Renal cortical epithelial cell (primary cell): ENCODE measurements at places on chromosomes 7 and 10. TPM values are rescaled to one million over a fixed set of nuclear protein-coding genes. Genes with fewer than 3 reads are reported as not detected.

DNA sequence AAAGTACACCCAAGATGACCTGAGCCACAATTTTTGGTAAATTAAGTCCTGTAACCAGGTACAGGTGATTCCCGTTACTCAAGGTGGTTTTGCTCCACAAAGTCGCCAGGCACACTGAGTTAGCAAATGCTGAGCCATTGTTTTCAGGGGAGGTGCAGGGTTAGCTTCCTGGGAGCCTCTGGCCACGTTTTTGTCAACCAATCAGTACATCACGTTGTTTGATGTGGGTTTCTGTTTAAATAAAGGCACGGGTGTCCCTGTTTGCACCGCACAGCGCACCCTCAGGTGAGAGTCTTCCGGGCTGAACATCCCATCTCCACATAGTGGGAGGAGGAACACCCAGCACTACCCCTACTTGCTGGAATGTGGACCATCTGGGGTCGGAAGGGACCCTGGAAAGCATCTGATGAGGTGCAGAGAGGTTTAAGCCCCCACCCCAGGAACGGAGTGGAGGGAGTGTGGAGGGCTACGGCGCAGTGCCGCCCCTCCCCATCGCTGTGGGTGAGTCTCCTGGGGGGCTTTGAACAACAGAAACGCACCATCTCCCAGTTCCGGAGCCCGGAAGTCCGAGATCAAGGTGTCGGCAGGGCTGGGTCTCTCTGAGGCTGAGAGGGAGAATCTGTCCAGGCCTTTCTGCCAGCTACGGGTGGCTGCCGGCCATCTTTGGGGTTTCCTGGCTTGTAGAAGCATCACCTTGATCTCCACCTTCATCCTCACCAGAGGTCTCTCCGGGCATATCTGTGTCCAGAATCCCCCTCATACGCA is 42.5 kb downstream of the PRKAG2 start:
- DNase-seq = no peak

DNA sequence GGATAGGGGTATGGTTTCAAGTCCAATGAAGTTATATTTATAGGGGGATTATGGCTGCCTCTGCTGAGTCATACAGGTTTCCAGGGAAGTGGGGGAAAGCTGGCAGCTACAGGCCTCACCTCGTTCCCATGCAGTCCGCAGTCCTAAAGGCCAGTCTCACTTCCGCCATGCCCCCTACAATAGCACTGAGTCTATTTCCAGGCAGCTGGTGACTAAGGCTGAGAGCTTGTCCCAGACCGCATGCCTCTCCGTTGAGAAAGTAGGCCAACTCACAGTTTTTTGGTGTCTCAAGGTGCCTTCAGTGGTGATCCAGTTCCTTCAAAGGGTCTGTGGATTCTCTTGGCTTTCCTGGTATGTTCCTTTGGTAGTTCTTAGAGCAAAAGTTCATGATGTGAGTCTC is 203.9 kb upstream of the GLI3 start:
- no peak for DNase-seq

- DNase-seq = no peak
These were observed 177.6 kb downstream of the REEP3 start for GRCh38 chr10:63698787-63699150.

DNA sequence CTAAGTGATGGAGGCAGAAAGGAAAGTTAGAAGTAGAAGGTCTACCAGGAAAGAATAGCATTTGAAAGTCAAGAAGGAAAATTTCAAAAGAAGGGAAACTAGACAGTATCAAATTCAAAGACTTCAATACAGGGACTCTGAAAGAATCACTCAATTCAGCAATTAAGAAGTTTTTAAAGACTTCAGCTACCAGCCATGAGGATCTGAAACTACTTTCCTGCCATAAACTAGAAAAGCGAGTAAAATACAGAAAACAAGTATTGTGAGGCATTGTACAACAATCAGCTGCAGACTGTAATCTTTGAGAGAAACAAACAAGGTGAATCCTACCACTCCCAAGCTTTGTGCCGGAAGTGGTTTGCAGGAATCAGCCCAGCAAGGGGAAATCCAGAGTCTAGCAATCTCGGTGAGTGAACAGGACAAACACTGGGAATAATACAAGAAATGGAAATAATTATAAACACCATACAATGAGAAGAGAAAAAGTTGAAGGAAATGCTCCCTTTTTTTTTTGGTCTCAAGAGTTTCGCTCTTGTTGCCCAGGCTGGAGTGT is 62.4 kb downstream of the ARHGAP12 start:
- peak; percentile 53 for DNase-seq

GRCh38 chr7:108413782-108414492 is 42.3 kb downstream of the NRCAM start:
- peak; percentile 73 for DNase-seq

GRCh38 chr7:44277851-44278250 is 47.5 kb downstream of the CAMK2B start:
- DNase-seq = peak; percentile 6

GRCh38 chr7:31883761-31884164 is 186.4 kb downstream of the PDE1C start:
- peak; percentile 48 for DNase-seq

GRCh38 chr7:41592236-41592635 is 110.7 kb downstream of the INHBA start:
- no peak for DNase-seq

GRCh38 chr10:100419911-100420449 is 42.8 kb upstream of the WNT8B start:
- DNase-seq = no peak

DNA sequence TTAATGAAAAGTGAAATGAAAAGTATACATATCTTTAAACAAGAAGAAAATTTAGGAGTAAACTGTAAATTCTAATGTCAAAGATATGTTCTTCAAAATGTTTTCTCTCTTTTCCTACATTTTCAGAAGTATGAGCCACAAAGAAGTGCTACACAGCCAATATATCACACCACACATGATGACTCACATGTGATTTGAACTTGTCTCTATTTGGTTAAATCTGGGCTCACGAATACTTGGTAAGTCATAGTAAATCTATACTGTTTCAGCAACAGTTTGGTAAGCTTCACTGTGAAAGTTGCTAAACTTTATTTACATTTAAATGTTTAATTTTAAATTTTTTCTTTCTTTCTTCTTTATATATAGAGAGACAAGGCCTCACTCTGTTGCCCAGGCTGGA is 380.6 kb upstream of the IGFBP3 start:
- peak; percentile 7 for DNase-seq

- DNase-seq = no peak
These were observed 3.0 kb upstream of the TMEM184A start for GRCh38 chr7:1558841-1559625.

GRCh38 chr10:30579574-30579973 is 50.0 kb downstream of the LYZL2 start:
- no peak for DNase-seq

DNA sequence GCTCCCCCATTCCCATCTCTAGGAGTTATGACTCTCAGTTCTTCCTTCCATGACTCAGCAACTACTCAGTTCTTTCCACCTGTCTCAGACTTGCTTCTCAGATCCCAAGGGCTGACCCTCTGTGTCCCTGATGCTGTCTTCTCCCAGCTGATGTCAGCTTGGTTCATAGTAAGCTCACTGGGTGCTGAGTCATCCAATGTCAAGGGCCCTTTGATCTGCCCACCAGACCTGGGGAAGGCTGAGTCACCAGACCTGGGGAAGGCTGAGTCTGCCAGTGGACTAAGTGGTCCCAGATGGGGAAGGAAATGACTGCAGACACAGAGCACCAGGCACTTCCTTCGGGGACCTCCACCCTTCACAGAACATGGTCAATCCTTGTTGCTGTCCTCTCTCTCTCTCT is 76.1 kb upstream of the ZEB1 start:
- peak; percentile 93 for DNase-seq

DNA sequence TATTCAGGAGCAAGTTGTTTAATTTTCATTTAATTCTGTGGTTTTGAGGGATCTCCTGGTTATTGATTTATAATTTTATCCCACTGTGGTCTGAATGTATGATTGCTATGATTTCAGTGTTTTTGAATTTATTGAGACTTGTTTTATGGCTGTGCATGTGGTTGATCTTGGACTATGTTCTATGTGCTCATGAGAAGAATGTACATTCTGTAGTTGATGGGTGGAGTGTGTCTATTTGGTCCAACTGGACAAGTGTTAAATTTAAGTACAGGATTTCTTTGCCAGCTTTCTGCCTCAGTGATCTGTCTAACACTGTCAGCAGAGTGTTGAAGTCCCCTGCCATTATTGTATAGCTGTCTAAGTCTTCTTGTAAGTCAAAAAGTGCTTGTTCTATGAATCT is 34.8 kb upstream of the KIF5B start:
- DNase-seq = no peak

DNA sequence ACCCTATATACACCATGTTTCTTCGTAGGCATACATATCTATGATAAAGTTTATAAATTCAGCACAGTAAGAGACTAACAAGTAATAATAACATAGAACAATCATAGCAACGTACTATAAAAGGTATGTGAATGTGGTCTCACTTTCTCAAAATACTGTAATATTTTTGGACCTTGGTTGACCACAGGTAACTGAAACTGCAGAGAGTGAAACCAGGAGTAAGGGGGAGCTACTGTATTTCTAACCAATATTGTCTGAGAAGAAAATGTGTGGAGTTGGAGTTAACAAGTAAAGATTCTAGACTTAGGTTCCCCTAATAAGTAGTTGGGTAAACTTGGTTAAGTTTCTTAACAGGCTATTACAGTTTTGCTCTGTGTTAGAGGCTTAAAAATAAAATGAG is 72.1 kb downstream of the GNAI1 start:
- no peak for DNase-seq

GRCh38 chr10:5525561-5526341 is 990 bp downstream of the CALML3 start:
- DNase-seq = peak; percentile 82

GRCh38 chr7:140261522-140261921 is 84.7 kb upstream of the KDM7A start:
- peak; percentile 29 for DNase-seq

- no peak for DNase-seq
These were observed 29.6 kb upstream of the ICA1 start for GRCh38 chr7:8291397-8292141.

DNA sequence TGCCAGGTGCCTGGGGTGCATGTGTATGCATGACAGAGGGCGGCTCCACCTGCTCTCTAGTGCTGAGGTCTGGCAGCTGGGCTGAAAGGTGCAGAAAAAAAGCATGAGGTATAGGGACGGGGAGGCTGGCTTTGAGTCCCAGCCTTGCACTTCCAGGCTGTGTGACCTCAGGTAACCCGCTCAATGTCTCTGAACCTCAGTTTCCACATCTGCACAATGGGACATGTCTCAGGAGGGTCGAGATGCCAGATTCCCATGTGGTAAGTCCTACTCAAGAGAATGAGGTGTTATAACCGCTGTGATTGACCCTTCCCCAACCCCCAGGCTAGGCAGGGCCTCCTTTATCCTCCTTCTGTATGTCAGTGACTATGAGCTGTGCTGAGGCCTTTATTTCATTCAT is 48.8 kb downstream of the ARHGAP22 start:
- no peak for DNase-seq

GRCh38 chr10:125982260-125982948 is 86.0 kb downstream of the FANK1 start:
- DNase-seq = peak; percentile 77

DNA sequence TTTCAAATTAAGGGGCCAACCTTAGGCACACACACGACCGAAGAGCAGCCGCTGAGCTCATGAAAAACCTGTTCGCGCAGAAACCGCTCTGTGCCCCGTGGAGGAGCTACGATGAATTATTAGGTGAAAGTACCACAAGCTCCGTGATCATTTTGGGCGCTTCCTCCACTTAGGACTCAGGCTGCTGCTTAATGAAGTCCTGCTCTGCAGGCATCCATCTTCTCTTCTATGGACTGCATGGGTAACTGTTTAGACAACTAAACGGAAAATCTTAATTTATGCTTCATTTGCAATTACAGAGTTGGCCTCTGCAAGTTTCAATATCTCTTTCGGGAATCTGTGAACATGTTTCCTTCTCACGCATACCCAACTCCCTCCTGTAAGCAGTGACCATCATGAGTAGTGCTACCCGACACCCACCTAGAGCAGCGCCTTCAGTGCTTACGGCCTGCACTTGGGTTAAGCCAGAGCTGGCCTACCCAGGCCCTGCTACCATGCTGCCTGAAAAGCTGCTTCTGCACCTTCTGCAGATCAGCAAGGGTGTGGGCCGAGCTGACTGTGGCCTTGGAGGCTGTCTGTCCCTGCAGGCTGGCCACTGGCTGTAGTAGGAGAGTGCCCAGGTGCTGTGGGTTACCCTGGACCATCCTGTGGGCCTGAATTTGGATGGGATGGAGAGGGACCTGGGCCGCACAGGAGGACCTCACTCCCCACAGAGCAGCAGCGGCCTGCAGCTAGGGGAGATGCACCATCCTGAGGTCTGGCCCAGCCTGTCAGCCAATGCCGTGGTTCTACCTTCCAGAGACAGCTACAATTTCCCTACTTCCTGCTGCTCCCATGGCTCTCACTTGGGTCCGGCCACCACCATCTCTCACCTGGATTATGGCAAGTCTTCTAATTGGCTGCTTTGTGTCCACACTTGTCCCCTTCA is 36.0 kb downstream of the GNA12 start:
- DNase-seq = no peak

DNA sequence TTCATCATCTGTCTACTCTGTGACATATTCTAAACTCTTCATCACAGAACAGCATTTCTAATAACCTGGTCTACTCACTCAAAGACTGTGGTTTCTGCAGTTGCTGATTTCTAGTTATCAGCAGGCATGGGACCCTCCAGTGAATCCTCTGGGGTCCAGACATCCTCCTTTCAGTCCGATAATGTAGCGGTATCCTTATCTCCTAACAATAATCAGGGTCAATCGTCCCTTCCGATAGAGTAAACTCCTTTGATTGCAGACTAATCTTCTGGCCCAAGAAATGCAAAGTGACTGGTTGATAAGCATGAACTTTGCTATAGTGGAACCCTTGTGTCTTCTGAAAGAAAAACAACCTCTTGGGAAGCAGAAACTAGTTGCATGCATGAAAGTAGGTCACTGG is 1209.8 kb upstream of the CELF2 start:
- DNase-seq = no peak

DNA sequence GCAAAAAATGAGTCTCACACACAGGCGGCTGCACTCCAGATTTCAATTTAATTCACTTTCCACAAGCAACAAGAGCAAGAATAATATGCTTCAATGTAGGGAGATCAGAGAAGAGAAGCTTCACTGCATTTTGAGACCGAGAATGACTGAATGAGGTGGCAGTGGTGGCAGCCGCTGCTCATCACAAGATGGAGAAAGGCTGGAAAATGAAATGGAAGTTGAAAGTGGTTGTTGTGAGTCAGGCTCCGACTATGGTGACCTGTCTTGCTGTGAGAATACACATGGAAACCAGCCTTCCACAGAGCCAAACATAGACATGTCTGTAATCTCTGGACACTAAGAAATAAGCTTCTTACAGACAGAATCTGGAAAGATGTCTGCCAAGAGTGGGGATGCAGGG is 499.6 kb upstream of the LRRN3 start:
- no peak for DNase-seq

GRCh38 chr7:143355450-143356385 is 6.8 kb downstream of the FAM131B start:
- no peak for DNase-seq

Gene ARHGAP12
- 44.3 and 50.5 TPM in 2 replicates for total RNA-seq

Gene VWA2
- 3.5 and 4.7 TPM in 2 replicates for total RNA-seq

Gene PEX1
- 12.5 and 28.5 TPM in 2 replicates for total RNA-seq

Gene LIPN
- total RNA-seq = not detected in 2 replicates

Gene ACBD7
- total RNA-seq = 1.3 and 2.4 TPM in 2 replicates

Gene FXYD4
- not detected in 2 replicates for total RNA-seq

Gene OPN1SW
- total RNA-seq = not detected in 2 replicates

Gene SPDYE6
- total RNA-seq = not detected in 2 replicates

Gene FAM170B
- total RNA-seq = not detected in 2 replicates

Gene CCDC136
- 1.3 TPM in 1 of 2 replicates, not detected in the other for total RNA-seq

Gene OR6B1
- total RNA-seq = not detected in 2 replicates
